Regular cardiac myocyte (primary cell): ENCODE measurements at places on chromosomes 5 and 9. TPM values are rescaled to one million over a fixed set of nuclear protein-coding genes. Genes with fewer than 3 reads are reported as not detected.

PLAC8L1 gene
- total RNA-seq = 0.38 TPM in 1 of 2 replicates, not detected in the other

ADRA1B gene
- 0.19 and 0.56 TPM in 2 replicates for total RNA-seq

MELK gene
- total RNA-seq = 7.0 and 40.8 TPM in 2 replicates

ADAMTS12 gene
- 57.8 and 71.5 TPM in 2 replicates for total RNA-seq

LHX6 gene
- total RNA-seq = under 0.01 TPM in 2 replicates

PTGDS gene
- total RNA-seq = 1.7 TPM in 1 of 2 replicates, not detected in the other

TERT gene
- not detected in 2 replicates for total RNA-seq

SHISAL2B gene
- not detected in 2 replicates for total RNA-seq

ADAMTS2 gene
- total RNA-seq = 56.0 and 57.8 TPM in 2 replicates

CDH9 gene
- not detected in 2 replicates for total RNA-seq

ZNF484 gene
- total RNA-seq = 11.3 and 17.5 TPM in 2 replicates

SYK gene
- 0.28 TPM in 1 of 2 replicates, not detected in the other for total RNA-seq

SNCAIP gene
- total RNA-seq = 0.19 and 0.85 TPM in 2 replicates

CNTNAP3 gene
- 2.8 and 2.9 TPM in 2 replicates for total RNA-seq

RICTOR gene
- total RNA-seq = 25.9 and 47.1 TPM in 2 replicates

NR2F1 gene
- total RNA-seq = 13.8 and 33.2 TPM in 2 replicates

ENDOG gene
- 14.9 and 35.1 TPM in 2 replicates for total RNA-seq

WNT8A gene
- not detected in 2 replicates for total RNA-seq

PCDHB11 gene
- 0.19 and 0.85 TPM in 2 replicates for total RNA-seq

C9 gene
- 0.28 and 0.38 TPM in 2 replicates for total RNA-seq

AIF1L gene
- 0.56 and 0.58 TPM in 2 replicates for total RNA-seq

ANXA2R gene
- total RNA-seq = 1.1 and 1.7 TPM in 2 replicates

GARIN3 gene
- total RNA-seq = not detected in 2 replicates

IARS1 gene
- 274 and 314 TPM in 2 replicates for total RNA-seq

RASEF gene
- under 0.01 and 0.28 TPM in 2 replicates for total RNA-seq

ARL14EPL gene
- total RNA-seq = 0.19 TPM in 1 of 2 replicates, not detected in the other

ADAMTS6 gene
- 205 and 208 TPM in 2 replicates for total RNA-seq

GNAQ gene
- 24.9 and 37.8 TPM in 2 replicates for total RNA-seq

DEPDC1B gene
- total RNA-seq = 1.1 and 13.6 TPM in 2 replicates

RAB24 gene
- 18.3 and 24.9 TPM in 2 replicates for total RNA-seq

ADGRD2 gene
- not detected in 2 replicates for total RNA-seq

ZNF883 gene
- total RNA-seq = 1.9 and 6.2 TPM in 2 replicates

SPATA31C1 gene
- total RNA-seq = not detected in 2 replicates

STC2 gene
- total RNA-seq = 449 and 1,347 TPM in 2 replicates

MYO10 gene
- total RNA-seq = 57.8 and 104 TPM in 2 replicates

AKNA gene
- total RNA-seq = 2.1 and 2.8 TPM in 2 replicates

MAP3K1 gene
- 8.2 and 9.6 TPM in 2 replicates for total RNA-seq

AGGF1 gene
- 27.8 and 36.6 TPM in 2 replicates for total RNA-seq

F12 gene
- 0.58 TPM in 1 of 2 replicates, not detected in the other for total RNA-seq

TLX3 gene
- not detected in 2 replicates for total RNA-seq

IL3 gene
- not detected in 2 replicates for total RNA-seq

KIAA0825 gene
- 3.3 and 5.1 TPM in 2 replicates for total RNA-seq

CDC25C gene
- 1.1 and 9.0 TPM in 2 replicates for total RNA-seq

WDR38 gene
- total RNA-seq = not detected in 2 replicates

ADAMTS13 gene
- 1.2 and 1.4 TPM in 2 replicates for total RNA-seq

AK1 gene
- 21.7 and 40.3 TPM in 2 replicates for total RNA-seq

OBP2B gene
- not detected in 2 replicates for total RNA-seq

SOX30 gene
- total RNA-seq = under 0.01 TPM in 1 of 2 replicates, not detected in the other

SPINK13 gene
- total RNA-seq = not detected in 2 replicates

C7 gene
- total RNA-seq = 0.96 and 24.8 TPM in 2 replicates

HK3 gene
- total RNA-seq = not detected in 2 replicates

PLGRKT gene
- total RNA-seq = 9.0 and 16.5 TPM in 2 replicates

HEXB gene
- 109 and 280 TPM in 2 replicates for total RNA-seq

ADAMTS19 gene
- under 0.01 and 0.28 TPM in 2 replicates for total RNA-seq
